ENCODE measurements at places on chromosomes 7 and 10. TPM values are rescaled to one million over a fixed set of nuclear protein-coding genes. Genes with fewer than 3 reads are reported as not detected.

DNA sequence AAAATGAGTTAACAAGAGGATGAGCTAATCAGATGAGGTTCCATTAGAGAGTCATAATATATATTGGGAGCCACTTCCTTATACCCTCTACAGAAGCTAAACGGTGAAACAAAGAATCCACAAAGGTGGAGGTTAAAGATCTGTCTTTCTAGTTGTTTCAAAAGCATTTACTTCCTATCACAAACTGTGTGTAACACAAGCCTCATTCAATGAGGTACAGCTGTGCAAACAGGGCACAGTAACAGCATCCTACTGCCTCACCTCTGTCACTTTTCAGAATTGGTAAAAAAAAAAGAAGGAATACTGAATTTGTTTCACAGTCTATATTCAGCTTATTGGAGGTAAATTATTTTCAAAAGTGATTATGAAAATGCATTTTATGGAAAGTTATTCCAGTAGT is 128.7 kb downstream of the AGMO start:
- DNase-seq, result no peak

ATG9B gene
- total RNA-seq, result 4.5 TPM

DNA sequence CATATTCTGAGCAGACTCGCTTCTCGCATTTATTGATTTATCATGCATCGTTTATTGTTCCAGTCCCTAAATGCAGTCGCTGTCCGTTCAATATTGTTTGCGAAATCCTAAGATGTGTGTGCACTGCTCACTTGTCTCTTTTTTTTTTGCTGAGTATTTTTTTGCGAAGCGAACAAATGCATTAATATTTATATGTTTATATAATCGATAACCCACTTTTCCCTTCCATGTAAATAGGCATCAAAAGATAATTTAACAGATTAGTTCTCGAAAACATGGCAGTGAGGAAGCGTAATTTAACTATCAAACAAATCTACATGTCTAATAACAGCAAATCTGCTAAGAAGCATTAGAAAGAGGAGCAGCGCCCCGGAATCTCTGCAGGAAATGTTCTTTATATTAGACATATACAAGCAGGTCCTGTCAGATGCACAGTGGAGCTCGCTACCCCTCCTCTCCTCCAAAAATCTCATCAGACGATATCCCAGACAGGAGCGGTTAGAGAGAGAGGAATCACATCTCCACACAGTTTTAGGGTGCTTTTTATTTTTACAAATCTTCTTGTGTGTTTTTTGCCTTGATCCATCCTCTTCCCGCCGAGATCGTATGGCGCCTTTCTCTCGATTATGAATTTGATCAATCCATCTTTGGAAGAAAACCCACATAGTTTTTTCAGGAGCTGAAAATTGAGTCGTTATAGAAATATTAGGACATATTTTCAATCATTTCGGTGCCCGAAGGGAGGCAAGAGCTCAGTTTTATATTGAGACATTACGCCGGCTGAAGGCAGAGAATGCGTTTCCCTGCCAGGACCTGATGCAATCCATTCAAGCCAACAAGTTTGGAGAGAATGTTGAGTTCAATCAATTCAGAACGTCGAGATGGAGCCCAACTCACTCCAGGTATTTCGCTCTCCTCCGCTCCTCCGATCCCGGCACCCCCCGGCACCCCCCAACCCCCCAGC is at the start of gene ARID5B:
Gene ARID5B, plus strand, starts transcription at position 871 of the 964 bp plus-strand sequence. Its CDS starts 11 bp downstream, at position 882.
- DNase-seq, result peak; percentile 80

INMT gene
- 1.0 TPM for total RNA-seq

- no peak for DNase-seq
Measured at GRCh38 chr10:73332379-73332778, 26.3 kb downstream of the CFAP70 start.

- no peak for DNase-seq
Measured at GRCh38 chr7:68245688-68246087, 1249.1 kb downstream of the TYW1 start.
